Activated CD4-positive, CD25-positive, alpha-beta regulatory T cell treated with anti-CD3 and anti-CD28 coated beads, Interleukin-2, amount 50 U/mL, for 24 hours (primary cell): ENCODE measurements at places on chromosomes 5 and 9.

- ATAC-seq: no peak
Observed at GRCh38 chr5:54514291-54514690, 3.3 kb upstream of the SNX18 start.

GRCh38 chr5:67033880-67034651 is 162.5 kb downstream of the CD180 start:
- ATAC-seq: no peak

DNA sequence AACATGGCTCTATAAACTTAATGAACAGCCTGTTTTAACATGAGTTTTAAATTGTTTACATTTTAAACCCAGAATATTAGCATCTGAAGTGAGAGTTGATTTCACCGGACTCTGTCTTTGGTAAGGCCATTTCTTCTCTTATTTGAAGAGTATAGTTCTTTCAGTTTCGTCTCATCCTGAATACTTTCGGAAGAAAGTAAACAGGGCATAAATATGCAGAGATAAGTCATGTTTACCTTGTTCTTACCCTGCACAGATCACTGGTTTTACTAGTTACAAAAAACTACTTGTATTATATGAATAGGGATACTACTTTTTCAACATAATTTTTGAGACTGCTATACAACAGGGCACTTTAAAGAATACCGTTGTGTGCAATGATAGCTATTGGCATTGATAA is 656.3 kb upstream of the ZNF608 start:
- ATAC-seq: no peak

- ATAC-seq: no peak
Observed at GRCh38 chr9:137556069-137556838, 4.6 kb downstream of the MRPL41 start.

GRCh38 chr5:170716396-170716795 is 67.1 kb upstream of the GABRP start:
- no peak for ATAC-seq

DNA sequence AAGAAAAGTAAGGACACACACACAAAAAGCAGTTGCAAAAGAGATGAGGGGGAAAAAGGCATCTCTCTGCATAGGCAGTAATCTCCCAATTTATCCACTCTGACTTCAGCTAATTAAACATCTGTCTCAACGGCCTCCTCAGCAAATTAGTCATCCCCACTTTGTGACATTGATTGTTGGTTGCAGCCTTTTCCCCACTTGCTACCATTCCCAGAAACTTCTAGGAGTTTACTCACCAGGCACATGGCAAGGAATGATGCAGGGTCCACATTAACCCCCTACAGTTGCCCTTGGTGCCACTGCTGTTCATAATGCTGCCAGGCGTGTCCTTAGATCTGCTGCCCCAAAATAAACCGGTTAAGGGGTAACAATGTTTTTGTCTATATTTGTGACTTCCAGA is 174.6 kb downstream of the MAPKAP1 start:
- no peak for ATAC-seq

- no peak for ATAC-seq
Observed at GRCh38 chr5:61327760-61328753, 4.0 kb upstream of the ZSWIM6 start.
